ENCODE measurements at places on chromosomes 16 and 17.
A peak's percentile ranks its signal among the peaks of the same experiment; 100 is the strongest.

DNA sequence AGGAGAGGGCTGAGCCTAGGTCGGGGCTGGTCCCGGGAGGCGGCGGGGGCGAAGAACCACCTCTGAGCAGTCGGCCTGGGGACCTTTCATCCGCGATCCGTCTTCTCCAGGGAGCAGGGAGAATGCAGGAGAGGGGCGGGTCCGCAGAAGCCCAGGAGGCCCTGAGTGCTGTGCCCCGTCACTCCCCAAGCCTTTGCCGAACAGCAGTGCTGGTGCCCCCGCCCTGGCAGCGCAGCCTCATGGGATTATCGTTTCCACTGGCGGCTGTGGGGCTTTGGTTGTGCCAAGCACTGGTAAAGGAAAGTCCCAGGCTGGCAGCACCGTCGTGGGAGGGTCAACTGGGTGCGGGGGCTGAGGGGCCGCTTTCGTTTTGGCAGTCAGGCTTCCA lies 631 bp downstream of the TBL3 start:
- DNase-seq, result no peak

DNA sequence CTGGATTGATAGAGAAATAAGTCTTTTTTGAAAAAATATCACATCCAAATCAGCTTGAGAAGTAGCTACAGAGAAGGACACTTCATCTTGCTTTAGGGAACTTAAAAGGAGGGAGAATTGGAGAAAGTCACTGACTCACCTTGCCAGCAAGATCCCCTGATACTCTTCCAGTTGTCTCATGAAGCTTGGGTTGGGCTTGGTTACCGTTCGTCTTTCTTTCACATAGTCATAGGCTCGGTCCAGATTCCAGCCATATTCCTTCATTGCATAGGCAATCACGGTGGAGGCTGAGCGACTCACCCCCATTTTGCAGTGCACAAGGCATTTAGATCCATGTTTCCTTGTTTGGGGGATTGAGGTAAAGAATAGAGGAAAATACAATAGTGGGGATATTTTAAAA lies 25.3 kb upstream of the CORO6 start:
- DNase-seq, result no peak

GRCh38 chr17:4540687-4541327 lies 14.4 kb downstream of the MYBBP1A start:
- DNase-seq, result no peak

GRCh38 chr17:81528384-81528650 lies 140 bp downstream of the FSCN2 start:
- no peak for DNase-seq

GRCh38 chr16:67329901-67330300 lies 3.3 kb downstream of the LRRC36 start:
- DNase-seq, result no peak

GRCh38 chr16:17386229-17386628 lies 84.5 kb downstream of the XYLT1 start:
- no peak for DNase-seq

DNA sequence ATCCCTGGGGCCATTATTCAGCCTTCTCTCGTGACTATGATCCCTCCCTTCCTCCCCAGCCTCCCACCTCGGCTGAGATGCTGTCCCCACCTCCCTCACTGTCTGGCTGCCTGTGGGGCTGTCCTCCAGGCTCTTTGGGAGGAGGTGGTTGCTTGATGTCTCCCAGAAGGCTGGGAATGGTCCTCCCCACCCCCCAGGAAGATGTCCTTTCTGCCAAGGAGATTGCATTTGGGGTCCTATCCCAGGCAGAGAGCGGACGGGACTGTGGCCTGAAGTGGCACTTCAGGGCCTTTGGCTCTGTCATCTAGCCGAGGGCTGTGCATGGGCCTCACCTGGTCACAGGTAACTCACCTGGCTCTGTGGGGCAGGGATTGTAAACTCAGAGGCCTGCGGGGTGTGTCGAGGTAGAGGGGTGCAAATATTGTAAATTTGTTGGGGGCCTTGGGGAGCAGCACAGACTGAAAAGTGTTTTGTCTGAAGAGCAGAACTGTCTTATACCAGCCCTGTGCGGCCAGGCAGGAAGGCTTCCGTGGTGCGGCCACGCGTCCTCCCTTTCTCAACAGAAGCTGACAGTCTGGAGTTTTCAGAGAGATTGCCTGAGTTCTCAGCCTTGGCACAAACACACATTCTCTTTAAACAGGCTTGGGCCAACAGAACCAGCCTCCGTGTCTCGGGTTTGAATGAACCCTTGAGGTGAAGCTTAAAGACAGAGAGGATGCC lies 177.9 kb downstream of the SEC14L1 start:
- no peak for DNase-seq

- DNase-seq, result no peak
Measured at GRCh38 chr17:82240506-82241182, 11.8 kb downstream of the SLC16A3 start.

- DNase-seq, result no peak
Measured at GRCh38 chr17:77459018-77459755, 318.4 kb downstream of the SEC14L1 start.

GRCh38 chr16:71904239-71904638 lies 8.9 kb downstream of the IST1 start:
- DNase-seq, result no peak

DNA sequence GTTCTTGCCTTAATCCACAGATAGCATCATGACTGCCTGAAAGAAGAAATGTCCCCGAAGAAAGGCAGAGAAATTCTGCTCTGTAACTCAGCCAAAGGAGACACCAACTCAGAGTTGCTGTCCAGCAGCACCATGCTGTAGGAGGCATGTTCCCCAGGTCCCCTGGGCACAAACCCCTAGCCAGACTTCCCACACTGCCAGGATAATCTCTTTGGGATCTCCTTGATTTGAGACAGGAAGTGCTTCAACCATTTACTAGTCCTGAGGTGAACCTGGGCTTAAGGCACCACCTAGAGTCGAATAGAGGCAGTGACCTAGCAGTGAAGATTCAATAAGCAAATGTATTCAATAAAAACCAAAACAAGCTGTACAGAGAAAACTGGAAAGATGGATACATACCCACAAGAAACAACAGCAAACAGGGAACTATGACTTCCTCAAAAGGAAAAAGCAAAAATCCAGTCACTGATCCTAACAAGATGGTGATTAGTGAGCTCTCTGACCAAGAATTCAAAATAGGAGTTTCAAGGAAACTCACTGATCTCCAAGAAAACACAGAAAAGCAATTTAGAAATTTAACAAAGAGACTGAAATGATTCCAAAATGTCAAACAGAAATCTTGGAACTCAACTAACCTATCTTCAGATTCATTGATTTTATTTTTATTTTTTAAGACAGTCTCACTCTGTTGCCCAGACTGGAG lies 5.7 kb downstream of the OR4D2 start:
- DNase-seq, result peak; percentile 15

DNA sequence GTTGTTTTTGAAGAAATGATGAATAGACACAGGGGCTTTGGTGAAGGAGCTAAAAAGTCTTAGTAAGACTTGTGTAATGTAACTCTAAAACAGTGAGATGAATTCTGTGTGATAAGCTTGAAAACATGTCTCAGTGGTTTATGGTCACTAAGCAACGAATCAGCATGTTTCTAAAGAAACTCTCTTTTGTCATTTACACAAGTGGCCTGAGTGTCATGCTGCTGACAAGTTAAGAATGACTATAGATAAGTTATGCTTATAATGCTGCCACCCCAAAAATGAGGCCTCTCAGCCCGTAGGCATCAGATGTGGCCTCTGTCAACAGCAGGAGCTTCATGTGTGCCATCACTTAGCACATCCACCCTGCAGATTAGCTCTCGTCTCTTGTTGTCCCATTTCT lies 8.7 kb downstream of the COX10 start:
- no peak for DNase-seq

DNA sequence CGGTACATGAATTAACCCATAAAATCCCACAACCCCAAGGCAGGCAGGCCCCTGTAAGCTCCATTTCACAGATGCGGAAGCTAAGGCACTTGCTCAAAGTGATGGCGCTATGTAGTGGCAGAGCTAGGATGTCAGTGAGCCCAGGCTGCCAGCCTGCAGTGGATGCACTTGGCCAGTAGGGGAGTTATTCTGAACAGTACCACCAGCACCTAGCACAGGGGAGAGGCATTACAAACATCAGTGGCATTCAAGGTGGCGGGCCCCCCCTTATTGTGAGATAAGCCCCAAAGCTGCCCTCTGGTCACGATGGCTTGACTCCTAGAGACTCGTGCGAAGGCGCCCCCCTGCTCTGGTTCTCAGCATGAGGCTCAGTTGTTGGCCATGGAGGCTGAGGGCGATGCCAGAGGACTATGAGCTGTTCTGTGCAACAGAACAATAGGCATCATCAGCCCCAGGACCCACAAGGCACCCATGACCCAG lies 33.8 kb downstream of the GTF3C1 start:
- no peak for DNase-seq

DNA sequence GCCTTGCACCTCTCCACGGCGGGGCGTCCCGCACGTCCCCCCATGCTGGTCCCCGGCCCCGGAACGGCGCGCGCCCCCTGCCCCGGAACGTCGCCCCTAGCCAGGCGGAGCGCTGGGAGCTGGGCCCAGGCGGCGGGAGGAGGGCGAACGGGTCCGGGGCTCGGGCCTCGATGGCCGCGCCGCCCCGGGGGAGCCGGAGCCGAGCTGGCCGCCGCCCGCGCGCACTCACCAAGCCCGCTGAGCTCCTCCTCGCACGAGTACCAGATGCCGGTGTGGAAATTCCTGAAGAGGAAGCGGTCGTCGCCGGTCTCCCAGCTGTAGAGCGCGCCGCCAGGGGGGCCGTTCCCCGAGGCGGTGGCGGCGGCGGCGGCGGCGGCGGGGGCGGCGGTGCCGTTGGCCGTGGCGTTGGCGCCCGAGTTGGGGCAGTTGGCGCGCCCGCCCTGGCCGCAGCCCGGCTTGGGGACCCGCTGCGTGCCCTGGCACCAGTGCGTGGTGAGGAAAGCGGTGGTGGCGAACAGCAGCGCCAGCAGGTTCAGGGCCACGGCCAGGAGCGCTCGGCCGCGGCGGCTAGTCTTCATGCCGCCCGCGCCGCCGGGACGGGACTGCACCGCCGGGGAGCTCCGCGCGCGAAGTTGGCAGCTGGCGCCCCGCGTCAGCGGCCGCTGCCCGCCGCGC lies 530 bp downstream of the GSG1L start:
- DNase-seq, result no peak

- DNase-seq, result no peak
Measured at GRCh38 chr16:17467923-17468540, 2.7 kb downstream of the XYLT1 start.

DNA sequence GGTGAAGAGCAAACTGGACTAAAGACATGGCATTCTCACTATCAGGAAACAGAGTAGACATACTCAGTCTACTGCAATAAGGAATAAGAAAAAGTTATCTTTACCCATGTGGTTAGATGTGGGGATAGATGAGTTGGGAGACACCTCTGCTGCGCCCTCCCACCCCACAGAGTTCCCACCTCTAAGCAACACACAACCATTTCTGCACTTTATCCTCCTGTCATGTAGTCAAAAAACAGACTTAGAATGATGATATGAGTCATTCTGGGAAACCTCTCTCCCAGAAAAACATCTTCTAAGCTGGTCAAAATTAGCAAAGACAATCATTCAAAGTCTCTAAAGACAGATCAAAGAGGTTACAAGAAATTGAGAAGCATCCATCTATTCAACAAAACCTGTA lies 94.9 kb downstream of the CACNG1 start:
- DNase-seq, result no peak

GRCh38 chr16:3922241-3922640 lies 41.7 kb upstream of the CREBBP start:
- DNase-seq, result no peak

GRCh38 chr17:79779661-79780365 lies 1.9 kb downstream of the CBX2 start:
- DNase-seq, result no peak

DNA sequence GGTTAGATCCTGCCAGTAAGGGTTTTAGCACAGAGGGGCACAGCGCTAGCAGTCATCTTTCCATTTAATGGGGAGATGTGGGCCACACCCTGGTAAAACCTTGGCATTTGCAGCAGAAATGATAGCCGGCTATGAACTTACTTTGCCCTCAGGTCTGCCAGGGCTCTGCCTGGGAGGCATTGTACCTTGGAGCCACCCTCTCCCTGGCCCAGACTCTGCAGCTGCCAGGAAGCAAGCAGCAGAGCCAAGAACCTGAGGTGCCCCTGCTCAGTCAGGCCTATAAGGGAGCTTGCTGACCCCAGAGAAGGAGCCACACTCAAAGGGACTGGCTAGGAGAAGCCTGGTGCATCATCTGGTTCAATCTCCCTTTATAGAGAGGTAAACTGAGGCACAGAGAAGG lies 23.7 kb upstream of the PHF12 start:
- no peak for DNase-seq

DNA sequence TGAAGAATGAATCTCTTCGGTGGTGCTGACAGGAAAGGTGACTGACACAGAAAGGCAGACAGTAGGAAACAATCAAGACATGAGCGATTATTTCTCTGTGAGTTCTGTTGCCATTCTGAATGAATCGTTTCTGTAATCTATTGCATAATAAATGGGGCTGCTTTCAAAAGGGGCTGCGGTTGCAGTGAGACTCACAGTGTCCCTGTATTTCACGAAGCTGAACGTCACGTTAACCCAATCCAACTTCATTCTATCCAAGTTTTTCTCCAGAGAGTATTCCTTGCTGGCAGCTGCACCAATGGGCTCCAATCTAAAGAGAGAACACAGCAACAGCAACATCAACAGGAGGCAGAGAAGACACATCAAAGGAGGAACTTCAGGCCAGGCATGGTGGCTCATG lies 75.4 kb downstream of the DNAH3 start:
- no peak for DNase-seq

- DNase-seq, result no peak
Measured at GRCh38 chr17:36583787-36584186, 7.9 kb upstream of the DHRS11 start.

DNA sequence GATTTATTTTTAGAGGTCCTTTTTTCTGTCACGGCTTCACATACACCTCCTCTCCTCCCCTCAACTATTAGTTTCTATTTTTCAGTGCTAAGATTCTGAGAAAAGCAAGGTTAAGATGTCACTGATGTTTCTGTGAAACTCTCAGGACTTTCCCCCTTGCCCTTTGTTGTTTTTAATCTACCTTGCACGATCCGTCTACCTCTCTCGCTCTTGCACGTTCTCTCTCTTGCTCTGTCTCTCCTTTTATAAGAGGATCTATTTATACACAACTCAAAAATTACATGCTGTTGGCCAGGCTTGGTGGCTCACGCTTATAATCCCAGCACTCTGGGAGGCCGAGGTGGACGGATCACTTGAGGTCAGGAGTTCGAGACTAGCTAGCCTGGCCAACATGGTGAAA lies 43.6 kb downstream of the RPA1 start:
- no peak for DNase-seq

DNA sequence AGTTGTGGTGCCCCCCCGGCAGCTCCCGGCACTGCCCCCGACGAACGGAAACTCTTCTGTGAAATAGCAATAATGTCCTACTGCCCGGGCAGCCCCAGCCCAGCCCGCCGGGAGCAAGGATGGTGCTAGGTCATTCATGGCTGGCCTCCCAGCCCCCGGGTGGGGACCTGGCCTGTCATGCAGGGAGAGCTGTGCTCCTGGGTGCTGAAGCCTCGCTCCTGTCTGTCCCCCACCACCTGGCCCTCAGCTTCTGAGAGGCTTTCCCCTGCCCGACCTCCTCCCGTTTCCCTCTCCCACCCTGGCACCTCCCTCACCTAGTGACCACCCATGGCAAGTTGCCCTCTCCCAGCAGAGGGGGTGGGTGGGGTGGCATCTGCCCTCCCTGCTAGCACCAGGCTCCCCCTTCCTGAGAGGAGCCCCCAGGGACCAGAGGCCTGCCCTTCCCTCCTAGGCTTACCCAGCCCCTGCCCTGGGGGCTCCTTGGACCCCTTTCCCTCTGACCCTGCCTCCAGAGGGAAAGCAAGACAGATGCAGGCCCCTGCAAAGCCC lies 13.5 kb downstream of the PAM16 start:
- DNase-seq, result no peak

GRCh38 chr16:24041834-24042631 lies 206.2 kb downstream of the PRKCB start:
- peak; percentile 32 for DNase-seq
